Fibroblast of skin of left quadriceps (primary cell): ENCODE measurements at places on chromosomes 12 and 14.

- DNase-seq = no peak
Measured at GRCh38 chr12:49649892-49650291, 26.5 kb downstream of the PRPF40B start.

GRCh38 chr14:103122947-103123633 lies at the start of gene TNFAIP2:
Gene TNFAIP2 (plus strand): TSS chr14:103123461. CDS start chr14:103126458, 2,997 bp downstream.
- no peak for DNase-seq

GRCh38 chr14:65664436-65664835 lies 251.9 kb downstream of the FUT8 start:
- DNase-seq = no peak

GRCh38 chr12:129073157-129073915 lies 220.1 kb downstream of the GLT1D1 start:
- DNase-seq = no peak

DNA sequence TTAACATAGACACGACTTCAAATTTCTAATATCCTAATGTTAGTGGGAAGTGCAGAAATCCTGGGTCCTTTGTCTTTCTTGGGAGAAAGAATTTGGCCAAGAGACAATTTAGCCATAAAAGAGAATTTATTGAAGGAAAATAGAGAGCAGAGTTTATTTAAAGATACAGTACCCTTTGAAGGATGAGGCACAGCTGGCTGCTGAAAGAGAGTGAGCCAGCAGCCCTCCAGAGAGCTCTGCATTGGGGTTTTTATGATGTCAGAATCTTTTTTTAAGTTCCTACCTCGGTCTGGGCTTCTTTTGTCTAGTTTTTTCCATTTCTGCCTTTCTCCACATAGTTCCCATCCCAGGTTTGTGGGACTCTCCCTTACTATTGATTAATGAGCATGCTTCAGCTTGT lies 37.5 kb downstream of the CCER1 start:
- DNase-seq = no peak

DNA sequence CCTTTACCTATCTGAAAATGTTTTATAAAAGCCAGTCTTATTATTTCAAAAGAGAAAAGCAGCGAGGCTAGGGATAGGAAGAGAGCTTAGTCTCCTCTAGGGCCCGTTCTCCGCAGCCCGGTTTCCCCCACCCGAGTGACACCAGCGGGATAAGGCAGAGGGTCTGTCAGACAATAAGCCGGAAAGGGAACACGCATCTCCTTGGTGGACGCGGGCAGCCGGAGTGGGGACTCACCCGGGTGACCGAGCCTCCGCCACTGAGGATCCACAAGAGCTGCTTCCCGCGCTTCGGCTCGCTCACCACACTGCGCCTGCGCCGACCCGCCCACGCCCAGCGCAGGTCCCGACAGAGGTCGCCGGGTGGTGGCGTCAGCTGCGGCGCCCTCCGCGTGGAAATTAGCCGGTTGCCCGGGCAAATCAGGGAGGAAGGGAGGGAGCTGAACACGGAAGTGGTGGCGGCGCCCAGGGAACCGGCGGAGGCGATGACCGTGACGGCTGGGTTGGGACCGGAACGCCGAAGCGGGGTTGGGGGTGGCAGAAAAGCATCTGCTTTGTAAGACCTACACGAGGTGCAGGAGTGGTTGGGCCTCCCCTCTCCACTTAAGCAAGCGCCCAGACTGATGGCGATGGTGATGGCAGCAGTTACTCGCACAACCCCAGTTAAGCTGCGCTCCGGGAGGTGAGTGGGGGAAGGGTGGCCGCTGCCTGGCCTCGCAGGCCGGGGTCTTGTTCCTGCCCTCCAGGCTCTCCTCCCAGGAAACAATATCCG lies at the start of the genes SOCS4 and WDHD1:
SOCS4 (plus strand) TSS at position 444 of the 769 bp plus-strand sequence. CDS start 15,806 bp downstream, outside the sequence.
WDHD1 (minus strand) TSS at position 307 of the 769 bp plus-strand sequence. CDS start 312 bp downstream, outside the sequence.
- peak; percentile 78 for DNase-seq

DNA sequence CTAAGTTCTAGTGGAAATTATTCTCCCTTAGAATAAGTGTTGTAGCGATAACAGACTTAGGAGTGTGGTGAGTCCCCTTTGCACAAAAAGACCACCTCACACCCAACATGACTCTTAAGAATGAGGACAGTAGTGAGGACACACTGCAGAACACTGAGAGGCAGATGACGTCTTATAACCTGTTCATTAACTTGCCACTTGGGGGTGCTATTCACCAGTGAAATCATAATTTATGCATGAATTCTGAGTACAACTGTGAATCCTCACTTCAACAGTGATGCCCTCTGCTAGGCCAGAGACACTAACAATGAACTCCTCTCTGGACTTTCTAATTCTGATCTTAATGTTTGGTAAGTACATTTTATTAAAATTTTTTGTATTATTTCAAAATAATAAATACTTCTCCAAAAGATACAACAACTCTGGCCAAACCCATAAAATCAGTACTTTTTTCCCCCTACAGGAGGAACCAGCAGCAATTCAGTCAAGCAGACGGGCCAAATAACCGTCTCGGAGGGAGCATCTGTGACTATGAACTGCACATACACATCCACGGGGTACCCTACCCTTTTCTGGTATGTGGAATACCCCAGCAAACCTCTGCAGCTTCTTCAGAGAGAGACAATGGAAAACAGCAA lies 274.7 kb downstream of the DAD1 start:
- no peak for DNase-seq

DNA sequence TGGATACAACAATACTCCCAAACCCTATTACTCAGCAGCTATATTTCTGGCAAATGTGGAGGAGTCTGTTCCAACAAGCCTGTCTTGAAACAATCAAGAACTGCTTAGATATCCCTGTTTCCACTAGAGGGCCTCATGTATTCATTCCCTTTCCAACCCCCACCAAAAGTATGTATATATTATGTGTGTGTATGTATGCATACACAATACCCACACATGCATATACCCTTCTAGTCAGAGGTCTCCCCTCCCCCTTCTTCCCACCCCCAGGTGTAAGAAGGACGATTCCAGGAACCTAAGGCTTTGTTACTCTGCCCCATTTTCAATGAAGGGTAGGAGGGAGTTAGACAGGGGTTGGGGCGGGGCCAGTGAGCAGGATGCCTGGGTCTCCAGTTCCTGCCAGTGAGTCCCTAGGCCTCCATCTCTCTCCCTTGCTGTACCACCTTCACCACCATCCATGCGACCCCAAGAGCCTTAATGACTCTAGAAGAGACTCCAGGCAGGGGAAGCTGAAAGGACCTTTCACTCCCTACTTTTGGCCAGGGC lies at the start of gene DGKA:
DGKA (plus strand) TSS at position 392 of the 546 bp plus-strand sequence. CDS start 5,342 bp downstream, outside the sequence.
- DNase-seq = peak; percentile 65

DNA sequence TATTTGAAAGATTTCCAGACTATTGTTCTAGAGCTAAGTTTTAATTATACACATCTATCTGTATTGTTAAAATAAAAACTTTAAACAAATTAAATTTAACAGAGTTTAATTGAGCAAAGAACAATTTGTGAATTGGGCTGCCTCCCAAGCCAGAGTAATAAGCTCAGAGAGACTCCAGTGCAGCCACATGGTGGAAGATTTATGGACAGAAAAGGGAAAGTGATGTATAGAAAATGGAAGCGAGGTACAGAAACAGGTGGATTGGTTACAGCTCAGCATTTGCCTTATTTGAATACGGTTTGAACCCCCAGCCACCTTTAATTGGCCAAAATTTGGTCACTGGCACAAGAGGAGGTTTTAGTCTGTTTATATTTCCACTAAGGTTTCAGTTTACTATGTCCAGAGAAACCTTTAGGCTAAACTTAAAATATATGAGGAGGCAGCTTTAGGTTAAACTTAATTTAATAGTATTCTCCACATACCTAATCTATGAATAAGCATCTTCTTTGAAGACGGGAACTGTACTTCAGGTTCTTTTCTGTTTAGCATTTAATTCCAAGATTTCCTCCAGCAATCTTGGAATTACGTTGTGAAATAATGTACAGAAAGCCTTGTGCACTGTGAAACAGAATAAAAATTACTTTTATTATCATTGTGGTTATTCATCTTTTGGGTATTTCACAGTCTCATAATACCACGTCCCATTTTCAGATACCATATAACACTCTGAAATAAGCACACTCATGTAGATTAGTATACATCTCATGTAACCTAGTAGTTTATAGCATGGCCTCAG lies 19.4 kb downstream of the SRGAP1 start:
- no peak for DNase-seq

GRCh38 chr14:52875707-52876106 lies 75.1 kb downstream of the FERMT2 start:
- DNase-seq = no peak

- DNase-seq = no peak
Measured at GRCh38 chr14:20328705-20329104, 4.4 kb downstream of the CCNB1IP1 start.
